ENCODE measurements at places on chromosomes 7 and 10. TPM values are rescaled to one million over a fixed set of nuclear protein-coding genes. Genes with fewer than 3 reads are reported as not detected.

The FOXI2 gene
- polyA plus RNA-seq, result 1.1 TPM

The PPP1R17 gene
- polyA plus RNA-seq, result not detected

The VAX1 gene
- not detected for polyA plus RNA-seq

The CDK14 gene
- 33.7 TPM for polyA plus RNA-seq

The OGDHL gene
- 43.6 TPM for polyA plus RNA-seq

The GPER1 gene
- 4.9 TPM for polyA plus RNA-seq

The CADPS2 gene
- polyA plus RNA-seq, result 54.7 TPM

The TRIM73 gene
- polyA plus RNA-seq, result 4.9 TPM

The ABCC2 gene
- 11.0 TPM for polyA plus RNA-seq

The ELOVL3 gene
- 2.9 TPM for polyA plus RNA-seq

The AGR3 gene
- 4.9 TPM for polyA plus RNA-seq

The CPVL gene
- polyA plus RNA-seq, result 51.6 TPM

The CCDC172 gene
- polyA plus RNA-seq, result not detected

GRCh38 chr7:132130497-132130896 is 445.8 kb downstream of the PLXNA4 start:
- no peak for DNase-seq

- DNase-seq, result no peak
Measured at GRCh38 chr10:125264757-125265578, 104.6 kb upstream of the CTBP2 start.

DNA sequence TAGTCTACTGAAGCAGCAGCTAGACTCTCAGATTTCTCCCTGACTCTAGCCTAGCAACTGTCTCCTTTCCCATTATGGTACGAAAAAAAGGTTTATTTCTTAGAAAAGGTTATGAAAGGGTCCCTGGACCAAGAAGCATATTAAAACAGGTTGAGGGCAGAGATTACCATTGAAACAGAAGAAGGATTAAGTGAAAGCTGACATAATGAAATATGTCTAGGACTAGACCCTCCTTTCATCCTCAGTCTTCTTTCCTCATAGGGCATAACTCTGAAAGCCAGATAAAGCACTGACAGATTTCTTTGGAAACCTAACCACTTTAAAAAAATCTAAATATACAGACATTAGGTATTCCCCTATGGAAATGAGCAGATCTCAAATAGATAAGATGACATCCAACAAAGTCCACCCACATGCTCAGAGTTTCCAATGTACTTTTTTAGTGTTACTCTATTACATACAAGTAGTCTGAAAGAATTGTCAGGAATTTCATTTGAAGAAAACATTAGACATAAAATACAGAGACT is 58.6 kb downstream of the JMJD1C start:
- DNase-seq, result no peak

DNA sequence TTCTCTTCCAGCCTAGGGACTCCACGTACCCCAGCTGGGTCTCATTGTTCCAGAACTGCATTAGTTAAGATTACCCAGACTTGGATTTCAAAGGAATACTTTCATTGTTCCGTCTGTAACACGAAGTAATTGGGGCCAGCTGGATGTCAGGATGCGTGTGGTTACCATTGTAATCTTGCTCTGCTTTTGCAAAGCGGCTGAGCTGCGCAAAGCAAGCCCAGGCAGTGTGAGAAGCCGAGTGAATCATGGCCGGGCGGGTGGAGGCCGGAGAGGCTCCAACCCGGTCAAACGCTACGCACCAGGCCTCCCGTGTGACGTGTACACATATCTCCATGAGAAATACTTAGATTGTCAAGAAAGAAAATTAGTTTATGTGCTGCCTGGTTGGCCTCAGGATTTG is 21.0 kb downstream of the LRRC17 start:
- peak; percentile 66 for DNase-seq

GRCh38 chr7:134182078-134182477 is 54.9 kb downstream of the LRGUK start:
- DNase-seq, result no peak

DNA sequence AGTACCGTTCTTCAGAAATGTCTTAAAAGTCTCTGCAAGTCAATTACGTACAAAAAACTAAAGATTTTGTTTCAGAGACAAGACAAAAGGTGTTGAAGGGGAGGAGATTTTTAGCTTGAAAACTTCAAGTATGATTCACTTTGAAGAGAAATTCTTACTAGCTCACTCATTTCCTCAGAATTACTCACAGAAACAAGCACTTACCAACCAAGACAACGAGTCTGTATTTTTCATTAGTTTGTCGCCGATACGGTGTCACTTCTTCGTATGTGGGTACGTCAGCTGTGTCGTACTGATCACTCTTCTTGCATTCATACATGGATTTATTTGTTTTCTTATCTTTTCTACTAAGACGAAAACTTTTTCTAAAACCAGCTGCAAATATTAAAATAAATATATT is 90.6 kb upstream of the ODAD2 start:
- DNase-seq, result no peak

GRCh38 chr10:69696073-69696731 is 66.2 kb downstream of the FAM241B start:
- no peak for DNase-seq

- DNase-seq, result peak; percentile 13
Measured at GRCh38 chr7:3722396-3722922, 421.4 kb downstream of the SDK1 start.

DNA sequence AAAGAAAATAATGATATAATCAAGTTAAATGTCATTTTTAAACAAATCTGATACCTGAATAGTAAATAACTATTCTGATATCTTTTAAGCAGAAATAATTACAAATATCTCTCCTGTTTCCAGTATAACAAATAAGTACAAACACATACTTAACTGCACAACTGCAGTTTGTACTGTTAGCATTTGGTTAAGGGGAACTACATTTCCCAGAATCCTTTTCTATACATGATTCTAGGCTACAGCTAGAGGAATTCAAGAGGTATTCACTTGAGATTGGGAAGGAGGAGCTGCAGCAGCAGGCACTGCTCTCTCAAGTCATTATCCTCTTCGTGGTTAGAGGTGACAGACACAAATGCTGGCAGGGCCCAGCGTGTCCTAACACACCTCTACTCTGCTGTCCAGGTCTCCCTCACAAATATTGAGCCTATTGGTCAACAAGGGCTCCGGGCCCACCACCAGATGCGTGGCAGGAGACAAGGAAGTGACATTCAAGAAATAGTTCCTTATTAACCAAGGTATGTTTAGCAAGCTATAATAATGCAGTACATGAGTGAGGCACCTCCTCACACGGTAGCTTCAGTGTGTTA is 255.1 kb upstream of the MKLN1 start:
- no peak for DNase-seq

DNA sequence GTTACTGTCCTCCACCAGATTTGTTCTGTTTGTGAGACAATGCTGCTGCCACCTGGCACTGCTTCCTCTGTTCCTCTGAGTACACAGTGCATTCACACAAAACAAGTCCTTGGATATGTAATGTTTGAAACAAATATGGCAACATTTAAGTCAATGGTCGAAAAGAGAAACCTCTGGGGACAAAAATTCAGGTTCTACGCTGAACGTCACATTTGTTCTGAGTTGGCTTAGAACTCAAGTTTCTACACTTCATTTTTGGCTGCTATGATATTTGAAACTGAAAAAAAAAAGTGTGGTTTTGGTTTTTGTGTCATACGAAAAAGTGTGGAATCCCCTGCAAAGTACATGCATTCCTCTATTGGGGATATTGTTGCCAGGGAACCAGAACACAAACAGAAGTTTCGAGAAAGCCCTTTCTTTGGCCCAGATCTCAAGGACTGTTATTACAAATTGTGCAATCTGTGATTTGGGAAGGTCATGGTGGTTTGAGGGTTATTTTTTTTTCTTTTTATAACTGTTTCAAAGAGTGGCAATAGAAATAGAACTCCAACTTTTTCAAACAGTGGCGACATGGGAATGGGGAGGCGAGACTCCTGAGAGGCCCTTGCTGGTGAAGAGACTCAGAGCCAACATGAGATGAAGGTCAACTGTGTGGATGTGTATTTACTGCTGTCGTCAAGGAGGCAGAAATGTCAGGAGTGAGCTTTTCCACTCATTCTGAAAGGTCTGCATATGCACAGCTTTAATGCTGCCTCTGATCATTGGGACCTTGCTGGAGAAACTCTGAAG is 127.5 kb downstream of the CUBN start:
- no peak for DNase-seq

DNA sequence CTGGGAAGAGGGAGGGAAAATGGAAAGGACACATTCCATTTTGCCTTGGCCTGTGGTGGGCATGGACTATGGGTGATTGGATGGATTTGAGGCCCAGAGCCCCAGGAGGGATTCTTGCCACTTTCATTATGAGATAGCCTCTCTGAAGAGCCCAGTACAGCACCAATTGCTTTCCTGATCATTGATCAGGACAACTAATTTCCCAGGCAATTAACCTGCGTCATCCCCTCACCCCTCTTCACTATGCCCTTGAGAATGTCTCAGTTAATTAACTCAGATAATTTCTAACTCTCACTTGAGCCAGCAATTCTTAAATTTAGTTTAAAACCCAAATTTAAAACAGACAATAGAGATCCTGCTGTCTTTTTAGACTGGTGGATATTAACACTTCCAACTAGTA is 13.5 kb upstream of the PLEKHA1 start:
- no peak for DNase-seq

DNA sequence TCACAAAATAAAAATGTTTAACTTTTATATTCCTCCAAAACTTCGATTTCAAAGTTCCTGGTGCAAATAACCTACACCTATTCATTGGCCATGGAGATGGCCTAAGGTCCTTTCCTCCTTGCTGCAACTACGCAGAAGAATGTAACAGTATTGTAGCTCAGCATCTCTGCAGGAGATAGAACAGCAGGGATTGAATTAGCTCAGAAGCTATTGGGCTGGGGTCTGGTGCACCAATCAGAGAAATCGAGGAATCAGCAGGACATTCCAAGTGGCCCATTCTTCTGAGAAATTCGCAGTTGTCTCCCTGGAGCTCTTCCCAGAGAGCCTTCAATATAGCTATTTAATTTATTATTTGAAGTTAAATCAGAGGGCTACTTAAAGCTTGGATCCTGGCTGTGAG is 560.6 kb downstream of the GATA3 start:
- no peak for DNase-seq

DNA sequence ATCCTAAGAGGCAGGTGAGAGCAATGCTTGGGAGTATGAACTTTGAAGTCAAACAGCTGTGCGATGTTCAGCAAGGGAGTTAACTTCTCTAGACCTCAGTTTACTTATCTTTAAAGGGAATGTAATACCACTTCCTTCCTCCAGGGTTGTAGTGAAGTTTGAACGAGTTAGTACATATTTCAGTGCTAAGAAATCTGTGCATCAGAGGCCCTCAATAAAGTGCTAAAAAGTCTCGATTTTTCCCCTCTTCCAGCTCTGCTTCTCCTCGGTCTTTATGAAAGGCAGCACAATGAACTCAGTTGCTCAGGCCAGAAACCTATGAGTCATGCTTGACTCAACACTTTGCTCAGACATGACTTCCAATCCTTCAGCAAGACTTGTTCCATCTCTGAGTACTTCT is 418.9 kb downstream of the MDFIC start:
- no peak for DNase-seq

- DNase-seq, result no peak
Measured at GRCh38 chr10:16381083-16381482, 55.7 kb upstream of the PTER start.

- no peak for DNase-seq
Measured at GRCh38 chr7:3175285-3175902, 125.7 kb upstream of the SDK1 start.

DNA sequence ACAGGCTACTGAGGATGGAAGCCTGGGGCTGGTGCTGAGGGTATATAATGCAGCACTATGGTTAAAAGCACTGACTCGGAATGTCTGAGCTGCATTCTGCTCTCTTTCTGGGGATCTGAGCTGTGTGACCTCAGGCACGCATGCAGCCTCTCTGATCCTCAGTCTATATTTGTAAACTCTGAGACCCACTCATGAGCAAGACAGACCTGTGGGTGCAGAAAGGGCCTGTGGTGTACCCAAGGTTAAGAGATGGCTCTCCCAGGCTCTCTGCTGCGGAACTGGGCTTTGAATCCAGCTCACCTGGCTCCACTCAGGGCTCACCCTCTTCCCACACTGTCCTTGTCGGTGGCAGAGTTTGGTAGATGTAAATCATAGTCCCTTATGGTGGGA is 89.9 kb downstream of the CHST15 start:
- no peak for DNase-seq

- DNase-seq, result no peak
Measured at GRCh38 chr7:14242175-14242574, 252.7 kb upstream of the ETV1 start.

- no peak for DNase-seq
Measured at GRCh38 chr10:76911184-76911583, 726.4 kb downstream of the KCNMA1 start.

- no peak for DNase-seq
Measured at GRCh38 chr7:33262476-33262875, 133.1 kb downstream of the BBS9 start.

DNA sequence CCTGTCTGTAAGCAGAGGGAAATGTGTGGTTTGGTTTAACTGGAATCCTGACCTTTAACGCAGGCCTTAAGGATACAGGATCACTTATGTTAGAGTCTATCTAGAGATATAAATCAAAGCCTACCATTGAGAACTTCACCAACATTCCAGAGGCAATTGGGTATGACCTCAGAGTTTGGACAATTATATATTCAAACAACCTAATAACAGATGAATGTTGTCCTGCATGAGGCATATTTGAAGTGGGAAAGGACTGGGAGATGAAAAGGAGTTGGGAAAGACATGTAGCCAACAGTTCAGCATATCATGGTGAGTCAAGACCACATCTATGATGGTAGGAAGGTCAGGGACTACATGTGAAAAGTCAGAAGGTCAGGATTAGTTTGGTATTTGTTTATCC is 274.2 kb downstream of the DOCK4 start:
- DNase-seq, result no peak

- DNase-seq, result no peak
Measured at GRCh38 chr7:79285756-79286155, 167.7 kb downstream of the MAGI2 start.

DNA sequence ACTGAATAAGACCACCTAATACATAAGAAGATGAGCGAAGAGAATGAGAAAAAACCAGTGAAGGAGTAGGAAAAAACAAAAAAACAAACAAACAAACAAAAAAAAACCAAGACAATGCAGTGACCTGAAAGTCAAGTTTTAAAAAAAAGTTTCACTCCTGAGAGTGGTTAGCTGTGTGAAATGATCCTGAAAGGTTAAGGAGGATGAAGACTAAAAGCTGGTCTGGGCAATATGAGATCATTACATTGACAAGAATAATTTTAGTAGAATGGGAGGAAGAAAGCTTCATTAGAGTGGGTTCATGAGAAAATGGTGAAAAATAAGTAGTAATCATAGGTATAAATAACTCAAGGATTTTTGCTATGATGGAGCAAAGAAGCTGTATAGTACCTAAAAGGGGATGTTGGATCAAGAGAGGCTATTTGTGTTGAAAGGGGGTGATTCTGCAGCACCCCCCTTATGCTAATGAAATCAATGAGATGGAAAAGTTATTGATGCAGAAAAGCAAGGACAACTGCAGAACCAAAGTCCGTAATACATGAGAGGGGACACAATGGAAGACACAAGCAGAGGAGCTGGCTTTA is 80.2 kb downstream of the KMT2C start:
- DNase-seq, result no peak

GRCh38 chr7:113246738-113247137 is 128.4 kb upstream of the SMIM30 start:
- DNase-seq, result no peak

GRCh38 chr7:16638282-16639280 is 7.0 kb downstream of the ANKMY2 start:
- DNase-seq, result no peak

GRCh38 chr7:142098004-142098403 is 13.5 kb upstream of the MGAM2 start:
- no peak for DNase-seq

- DNase-seq, result no peak
Measured at GRCh38 chr7:144378651-144379050, 23.4 kb downstream of the ARHGEF5 start.

GRCh38 chr10:121822180-121822579 is 105.7 kb downstream of the ATE1 start:
- no peak for DNase-seq

Measured in renal cortex interstitium (tissue), 15 donors.